Activated naive CD8-positive, alpha-beta T cell treated with anti-CD3 and anti-CD28 coated beads, Interleukin-2, amount 10 ng/mL, durations not matched to agents 7 days and 5 days (primary cell): ENCODE measurements at places on chromosomes 1 and 21. TPM values are rescaled to one million over a fixed set of nuclear protein-coding genes. Genes with fewer than 3 reads are reported as not detected.

Gene TNFAIP8L2
- total RNA-seq: 23.7 TPM

Gene CR1L
- total RNA-seq: 1.1 TPM

Gene GRIK1
- not detected for total RNA-seq

Gene UMODL1
- 0.30 TPM for total RNA-seq

Gene PRPF38A
- total RNA-seq: 87.1 TPM

Gene NMNAT2
- total RNA-seq: not detected

Gene CRB1
- total RNA-seq: 0.09 TPM

Gene FAM229A
- total RNA-seq: 17.4 TPM

Gene PTAFR
- 0.99 TPM for total RNA-seq

Gene PLA2G2C
- total RNA-seq: not detected

Gene LAMB3
- 0.96 TPM for total RNA-seq

Gene PPIAL4G
- 1.6 TPM for total RNA-seq

Gene QSOX1
- 22.8 TPM for total RNA-seq

Gene GUCA2B
- total RNA-seq: not detected

Gene NID1
- total RNA-seq: 0.19 TPM

Gene CYYR1
- total RNA-seq: not detected

Gene RNF220
- total RNA-seq: 94.4 TPM

Gene SMCP
- total RNA-seq: not detected

Gene YBEY
- 9.6 TPM for total RNA-seq

Gene TSPEAR
- not detected for total RNA-seq

Gene BNIPL
- 2.8 TPM for total RNA-seq

Gene PAQR6
- total RNA-seq: 7.0 TPM
